ENCODE measurements at places on chromosomes 11 and 22.

GRCh38 chr22:32644252-32645100 is 157.0 kb upstream of the TIMP3 start:
- peak; percentile 72 for DNase-seq

GRCh38 chr11:69344570-69345145 is 50.7 kb downstream of the MYEOV start:
- DNase-seq: no peak

DNA sequence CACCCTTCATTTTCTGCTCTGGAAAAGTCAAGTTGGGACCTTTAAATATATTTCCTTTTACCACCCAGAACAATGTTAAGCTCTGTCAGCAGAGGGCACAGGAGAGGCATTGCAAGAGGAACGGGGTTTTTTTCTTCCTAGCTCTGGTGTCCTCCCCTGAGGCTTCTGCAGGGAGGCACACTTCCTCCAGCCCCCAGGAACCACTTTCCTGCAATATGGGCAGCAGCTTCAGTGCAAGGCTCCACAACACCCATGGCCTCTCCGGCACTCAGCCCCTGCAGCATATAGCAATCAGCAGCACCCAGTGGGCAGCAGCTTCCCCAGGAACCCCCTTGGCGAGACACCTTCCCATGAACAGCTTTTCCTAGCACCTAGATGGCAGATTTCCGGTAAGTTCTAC is 101.4 kb downstream of the SYT9 start:
- no peak for DNase-seq

- DNase-seq: no peak
These were observed 3.0 kb upstream of the RANBP1 start for GRCh38 chr22:20112623-20113511.

DNA sequence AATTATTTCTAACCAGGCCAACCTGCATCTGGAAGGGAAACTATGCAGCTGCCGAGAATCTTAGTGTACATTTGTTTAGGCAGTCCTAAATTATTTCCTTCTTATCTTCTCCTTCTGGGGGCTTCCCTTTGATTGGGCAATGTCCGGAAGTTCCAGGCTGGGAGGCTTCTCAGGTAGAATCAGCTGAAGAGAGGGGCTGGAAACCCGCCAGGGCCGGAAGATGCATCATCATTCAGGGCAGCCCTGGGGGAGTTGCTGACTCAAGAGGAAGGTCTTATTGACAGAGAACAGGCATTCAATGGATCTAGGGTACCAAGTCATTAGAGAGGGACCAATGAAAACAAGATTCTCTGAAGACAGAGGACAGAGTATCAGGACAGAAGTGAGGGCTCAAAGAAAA is 150.7 kb downstream of the BLID start:
- no peak for DNase-seq

DNA sequence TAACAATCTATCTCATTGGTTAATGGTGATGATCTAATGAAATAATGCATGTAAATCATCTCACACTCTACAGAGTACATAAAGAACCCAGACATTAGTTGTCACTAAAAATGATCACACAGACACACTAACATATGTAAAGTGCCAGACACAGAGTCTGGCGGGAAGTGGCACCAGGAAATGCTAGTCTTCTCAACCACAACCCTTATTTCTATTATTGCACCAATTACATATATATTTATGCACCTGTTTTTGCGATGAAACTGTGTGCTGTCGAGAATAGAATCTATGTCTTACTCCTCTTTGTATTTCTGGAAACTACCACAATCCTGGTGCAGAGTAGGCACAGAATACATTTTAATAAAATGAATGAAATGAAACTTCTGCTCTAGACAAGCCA is 25.9 kb upstream of the POU2AF3 start:
- DNase-seq: no peak

DNA sequence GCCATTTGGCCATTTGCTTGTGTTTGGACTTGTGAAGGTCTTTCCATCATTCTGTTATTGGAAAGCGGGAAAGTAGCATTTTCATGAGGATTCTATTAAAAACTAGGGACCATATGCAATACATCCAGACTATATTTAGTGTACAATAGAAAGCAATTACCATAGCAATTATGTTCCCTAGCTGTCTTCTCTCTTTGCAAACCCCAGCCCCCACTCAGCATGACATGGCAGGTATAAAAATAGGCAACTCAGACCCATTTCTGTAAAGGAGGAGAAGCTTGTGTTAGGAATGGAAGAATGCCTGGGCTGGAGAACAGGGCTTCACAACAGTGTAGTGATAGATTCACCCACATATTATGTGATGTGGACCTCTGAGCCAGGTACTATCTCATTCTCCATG is 12.4 kb downstream of the OR51B6 start:
- DNase-seq: no peak

DNA sequence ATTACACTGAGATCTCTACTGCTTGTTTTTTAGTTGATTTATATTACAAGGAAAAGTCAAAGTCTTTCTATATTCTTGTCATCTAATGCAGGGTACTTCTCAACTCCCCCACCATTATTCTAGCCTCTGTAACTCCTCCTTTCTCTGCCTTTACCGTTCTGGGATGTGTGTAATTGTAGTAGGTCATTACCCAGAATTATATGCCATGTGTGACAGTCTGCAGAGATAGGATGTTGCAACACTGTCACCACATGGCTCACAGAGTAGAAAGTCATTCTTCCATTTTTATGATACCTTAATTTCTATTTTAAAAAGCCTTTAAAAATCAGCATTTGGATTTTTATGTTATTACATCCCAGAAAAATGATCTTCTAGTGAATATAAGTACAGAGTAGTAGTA is 32.7 kb downstream of the ZNF143 start:
- no peak for DNase-seq

DNA sequence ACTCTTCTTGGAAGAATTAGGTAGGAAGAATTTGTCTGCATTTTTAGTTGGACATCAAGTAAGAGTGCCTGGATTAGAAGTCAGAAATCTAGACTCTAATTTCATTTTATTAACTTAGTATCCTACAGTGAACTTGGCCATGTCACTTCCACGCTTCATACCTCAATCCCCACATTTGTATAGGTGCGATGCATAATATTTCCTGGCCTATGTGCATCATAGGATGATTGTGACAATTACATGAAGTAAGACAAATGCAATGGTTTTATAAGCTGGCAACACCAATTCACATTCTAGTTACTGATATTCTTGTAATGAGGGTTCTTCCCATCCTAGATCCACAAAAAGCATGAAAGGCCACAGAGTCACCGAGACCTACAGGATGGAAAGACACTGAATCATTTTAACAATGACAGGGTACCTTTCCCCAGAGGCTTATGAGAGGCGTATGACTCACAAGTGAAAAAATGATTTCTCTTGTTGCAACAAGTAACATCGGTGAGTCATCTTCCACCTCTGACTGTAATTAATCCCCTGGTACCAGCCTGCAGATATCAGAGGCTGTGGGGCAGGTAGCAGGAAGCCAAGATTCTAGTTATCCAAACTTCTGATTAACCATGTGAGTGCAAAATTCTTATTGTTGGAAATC is 56.0 kb upstream of the OR5AK2 start:
- no peak for DNase-seq

- no peak for DNase-seq
These were observed 21.0 kb downstream of the PARVB start for GRCh38 chr22:44045145-44045544.

GRCh38 chr22:38730411-38730871 is 24.7 kb downstream of the GTPBP1 start:
- DNase-seq: no peak

- DNase-seq: no peak
These were observed 629.5 kb upstream of the ANO3 start for GRCh38 chr11:25702417-25702816.

DNA sequence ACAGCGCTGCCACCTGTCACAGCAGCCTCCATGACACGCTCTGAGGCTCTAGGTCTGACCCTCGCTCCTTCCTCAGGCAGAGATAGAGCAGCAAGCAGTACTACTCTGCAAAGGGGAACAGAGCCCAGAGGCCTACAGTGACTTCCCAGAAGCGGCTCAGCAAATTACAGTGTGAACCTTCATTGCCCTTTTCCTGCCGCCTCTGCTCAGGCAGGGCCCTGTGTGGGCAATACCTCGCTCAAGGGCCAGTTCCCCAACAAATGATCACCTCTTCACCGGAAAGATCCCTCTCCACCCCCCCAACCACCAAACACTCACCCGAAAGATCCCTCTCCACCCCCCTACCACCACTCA is 12.3 kb downstream of the KIAA0930 start:
- DNase-seq: no peak

DNA sequence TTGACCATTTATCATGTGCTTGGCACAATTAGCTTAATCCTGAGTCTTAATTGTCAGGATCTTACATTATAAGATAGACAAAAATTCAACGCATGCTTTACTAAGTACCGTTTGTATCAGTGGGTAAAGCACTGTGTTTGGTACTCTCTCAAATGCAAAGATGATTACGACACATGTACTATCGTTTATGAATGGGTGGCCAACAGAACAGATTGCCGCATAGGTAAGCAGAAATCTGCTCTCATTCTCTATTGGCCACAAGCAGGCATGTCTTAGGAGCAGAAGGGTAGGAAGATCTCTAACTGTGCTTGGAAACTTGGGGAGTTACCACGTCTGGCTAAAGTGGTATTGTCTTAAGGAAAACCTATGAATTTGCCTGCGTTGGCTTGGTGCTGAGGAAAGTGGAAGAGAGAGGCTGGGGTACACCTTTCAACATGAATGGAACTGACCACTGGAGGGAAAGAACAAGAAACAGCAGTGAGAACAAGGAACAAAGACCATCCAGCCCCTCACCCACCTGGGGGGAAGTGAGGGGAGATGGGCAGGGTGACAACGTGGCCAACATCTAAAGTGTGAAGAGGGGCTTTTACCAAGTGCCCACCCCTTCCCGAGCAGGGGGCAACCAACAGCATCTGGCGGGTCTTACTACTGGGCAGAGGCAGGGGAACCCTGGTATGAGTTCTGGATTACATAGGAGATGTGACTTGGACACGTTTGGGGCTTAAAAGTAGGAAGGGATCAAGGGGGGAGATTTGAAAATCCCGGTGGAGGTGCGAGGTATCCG is 1.0 kb upstream of the TUBA8 start:
- no peak for DNase-seq

- DNase-seq: no peak
These were observed 5.3 kb downstream of the PELI3 start for GRCh38 chr11:66472054-66472453.

GRCh38 chr11:111344032-111344431 is 35.0 kb downstream of the POU2AF1 start:
- DNase-seq: no peak

DNA sequence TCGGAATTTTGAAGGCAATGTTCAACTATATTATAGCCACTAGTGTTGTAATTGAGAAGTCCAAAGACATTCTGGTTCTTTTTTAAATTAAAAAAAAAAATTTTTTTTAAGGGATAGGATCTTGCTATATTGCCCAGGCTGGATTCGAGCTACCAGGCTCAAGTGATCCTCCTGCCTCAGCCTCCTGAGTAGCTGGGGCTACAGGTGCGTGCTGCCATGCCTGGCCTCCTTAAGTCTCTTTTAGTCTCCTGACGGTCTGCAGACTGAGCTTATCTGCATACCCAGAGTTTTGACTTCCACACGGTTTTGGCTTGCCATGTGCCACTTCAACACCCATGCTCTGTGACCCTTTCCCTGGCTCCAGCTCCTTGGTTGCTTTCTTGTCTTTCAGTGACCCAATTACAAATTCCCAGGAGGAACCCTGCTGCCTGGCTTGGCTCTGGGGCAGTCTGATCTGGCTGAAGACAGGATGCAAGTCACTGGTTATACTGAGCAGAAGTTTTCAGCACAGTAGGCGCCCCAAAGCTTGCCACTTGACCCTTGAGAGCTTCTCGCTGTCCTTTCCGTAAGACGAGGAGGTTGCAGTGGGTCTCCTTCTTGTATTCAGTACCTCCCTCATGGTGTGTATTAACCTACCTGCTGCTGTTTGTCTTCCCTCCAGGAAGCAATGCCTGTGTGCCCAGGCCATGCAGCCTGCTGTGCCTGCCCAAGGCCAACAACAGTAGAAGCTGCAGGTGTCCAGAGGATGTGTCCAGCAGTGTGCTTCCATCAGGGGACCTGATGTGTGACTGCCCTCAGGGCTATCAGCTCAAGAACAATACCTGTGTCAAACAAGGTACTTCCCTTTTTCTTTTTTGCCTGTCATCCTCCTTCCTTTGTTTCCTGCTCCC is 113.8 kb upstream of the SORL1-AS1 start:
- no peak for DNase-seq

- DNase-seq: no peak
These were observed 9.1 kb downstream of the CPT1A start for GRCh38 chr11:68832476-68833181.

DNA sequence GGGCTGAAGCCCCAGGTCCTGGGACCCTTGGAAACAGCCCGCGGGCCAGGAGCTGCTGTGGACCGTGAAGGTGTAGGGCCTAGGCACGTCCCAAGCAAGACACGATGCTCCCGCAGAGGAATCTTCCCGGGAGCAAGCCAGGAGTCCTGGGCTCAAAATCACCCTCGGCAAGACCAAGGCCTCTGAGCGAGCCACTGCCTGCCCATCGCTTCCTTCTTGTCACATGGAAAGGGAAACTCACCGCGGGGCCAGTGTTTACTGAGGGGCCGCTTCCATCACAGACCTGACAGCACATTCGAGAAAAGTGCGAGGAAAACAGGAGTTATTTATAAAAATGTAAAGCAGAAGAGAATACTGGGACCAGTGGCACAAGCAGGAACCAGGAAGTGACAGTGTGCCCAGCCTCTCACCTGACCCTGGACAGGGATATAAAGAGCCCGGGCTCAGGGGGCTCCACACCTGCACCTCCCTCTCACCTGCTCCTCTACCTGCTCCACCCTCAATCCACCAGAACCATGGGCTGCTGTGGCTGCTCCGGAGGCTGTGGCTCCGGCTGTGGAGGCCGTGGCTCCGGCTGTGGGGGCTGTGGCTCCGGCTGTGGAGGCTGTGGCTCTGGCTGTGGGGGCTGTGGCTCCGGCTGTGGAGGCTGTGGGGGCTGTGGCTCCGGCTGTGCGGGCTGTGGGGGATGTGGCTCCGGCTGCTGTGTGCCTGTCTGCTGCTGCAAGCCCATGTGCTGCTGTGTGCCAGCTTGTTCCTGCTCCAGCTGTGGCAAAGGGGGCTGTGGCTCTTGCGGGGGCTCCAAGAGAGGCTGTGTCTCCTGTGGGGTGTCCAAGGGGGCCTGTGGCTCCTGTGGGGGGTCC is at the start of gene KRTAP5-5:
Gene KRTAP5-5, plus strand, starts transcription at position 450 of the 860 bp plus-strand sequence. Its CDS starts 66 bp downstream, at position 516.
- DNase-seq: no peak

- DNase-seq: no peak
These were observed 394.2 kb upstream of the CCDC90B start for GRCh38 chr11:83680321-83680720.

DNA sequence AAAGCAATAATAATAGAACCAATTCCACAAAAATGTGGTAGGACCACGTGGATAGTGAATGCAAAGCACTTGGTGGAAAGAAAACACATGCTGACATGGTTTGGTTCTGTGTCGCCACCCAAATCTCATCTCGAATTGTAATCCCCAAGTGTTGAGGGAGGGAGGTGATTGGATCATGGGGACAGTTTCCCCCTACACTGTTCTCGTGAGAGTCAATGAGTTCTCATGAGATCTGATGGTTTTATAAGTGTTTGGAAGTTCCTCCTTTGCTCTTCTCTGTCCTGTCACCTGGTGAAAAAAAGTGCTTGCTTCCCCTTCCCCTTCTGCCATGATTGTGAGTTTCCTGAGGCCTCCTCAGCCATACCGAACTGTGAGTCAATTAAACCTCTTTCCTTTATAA is 421.9 kb upstream of the CADM1 start:
- no peak for DNase-seq
